IMR-90 (cell line): ENCODE measurements at places on chromosomes 6 and 20. TPM values are rescaled to one million over a fixed set of nuclear protein-coding genes. Genes with fewer than 3 reads are reported as not detected.

GRCh38 chr6:45479834-45480751, 102.4 kb upstream of the SUPT3H start:
- peak; percentile 88 for DNase-seq

GRCh38 chr6:47529734-47530133, 52.1 kb downstream of the CD2AP start:
- DNase-seq: no peak

VEGFA gene
- 156 and 190 TPM in 2 replicates for total RNA-seq

PKHD1 gene
- total RNA-seq: not detected in 2 replicates
